Muscle of back (tissue), 13 donors: ENCODE measurements at places on chromosomes 13 and 19.
A peak's percentile ranks its signal among the peaks of the same experiment; 100 is the strongest.

- DNase-seq, result peak; percentile 70
These were observed 2494.9 kb upstream of the PCDH20 start for GRCh38 chr13:63910511-63910910.

GRCh38 chr19:4534836-4535658 lies at the start of gene PLIN5:
Gene PLIN5, minus strand, starts transcription at chr19:4535224. Its CDS starts 1,150 bp downstream, at chr19:4534074.
- peak; percentile 57 for DNase-seq

DNA sequence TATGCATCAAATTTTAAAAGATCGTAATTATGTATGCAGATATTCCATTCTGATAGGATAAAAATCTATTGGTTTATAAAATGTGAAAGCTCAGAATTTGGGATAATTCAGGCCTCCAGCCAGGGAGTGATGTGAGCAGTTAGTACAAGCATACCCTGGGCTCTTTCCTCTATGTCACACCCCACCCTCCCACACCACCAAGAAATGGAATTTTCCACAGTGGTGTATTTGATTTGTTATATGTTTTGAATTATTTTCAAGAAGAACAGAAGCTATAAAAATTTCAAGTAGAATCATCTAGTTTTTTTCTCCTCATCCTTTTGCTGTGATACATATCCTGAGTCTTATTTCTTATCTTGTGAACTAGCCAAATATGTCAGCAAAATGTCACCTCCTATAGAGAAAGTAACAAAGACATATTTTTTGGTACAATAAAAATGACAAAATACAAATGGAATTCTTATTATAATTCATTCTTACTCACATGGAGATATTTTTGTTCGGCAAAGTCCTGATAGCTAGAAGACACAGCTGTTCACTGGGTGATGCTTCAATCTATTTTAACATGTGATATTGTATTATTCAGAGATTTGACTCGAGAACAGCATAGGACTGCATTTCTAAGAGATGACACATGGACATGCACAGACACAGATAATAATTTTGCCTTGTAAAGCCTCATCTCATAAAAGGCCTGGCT lies 61.2 kb upstream of the FRY start:
- DNase-seq, result peak; percentile 24

DNA sequence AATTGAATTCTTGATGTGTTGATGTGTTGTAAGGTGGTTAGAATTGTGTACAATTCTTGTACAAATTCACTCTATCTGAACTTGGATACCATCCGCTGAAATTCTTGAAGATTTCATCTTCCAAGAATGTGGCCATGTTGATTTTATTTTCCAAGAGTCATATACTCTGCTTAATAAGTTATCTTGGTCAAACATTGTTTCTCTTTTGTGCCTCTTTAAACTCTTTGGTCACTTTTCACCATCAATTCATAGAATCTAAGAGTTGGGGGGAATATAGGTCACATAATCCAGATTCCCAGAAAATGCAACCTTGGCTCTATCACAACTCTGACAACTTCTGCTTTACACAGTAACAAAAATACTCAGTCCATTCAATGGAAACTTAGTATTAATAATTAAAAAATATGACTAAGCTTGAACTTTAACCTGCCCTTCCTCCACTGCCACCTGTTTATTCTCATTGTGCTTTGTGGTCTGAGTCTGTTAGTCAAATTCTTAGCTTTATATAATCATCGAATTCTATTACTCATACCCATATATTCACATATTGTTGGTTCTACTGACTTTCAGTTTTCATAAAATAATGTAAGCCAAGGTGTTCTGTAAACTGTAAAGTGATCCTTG lies 373.2 kb downstream of the LMO7 start:
- DNase-seq, result no peak

DNA sequence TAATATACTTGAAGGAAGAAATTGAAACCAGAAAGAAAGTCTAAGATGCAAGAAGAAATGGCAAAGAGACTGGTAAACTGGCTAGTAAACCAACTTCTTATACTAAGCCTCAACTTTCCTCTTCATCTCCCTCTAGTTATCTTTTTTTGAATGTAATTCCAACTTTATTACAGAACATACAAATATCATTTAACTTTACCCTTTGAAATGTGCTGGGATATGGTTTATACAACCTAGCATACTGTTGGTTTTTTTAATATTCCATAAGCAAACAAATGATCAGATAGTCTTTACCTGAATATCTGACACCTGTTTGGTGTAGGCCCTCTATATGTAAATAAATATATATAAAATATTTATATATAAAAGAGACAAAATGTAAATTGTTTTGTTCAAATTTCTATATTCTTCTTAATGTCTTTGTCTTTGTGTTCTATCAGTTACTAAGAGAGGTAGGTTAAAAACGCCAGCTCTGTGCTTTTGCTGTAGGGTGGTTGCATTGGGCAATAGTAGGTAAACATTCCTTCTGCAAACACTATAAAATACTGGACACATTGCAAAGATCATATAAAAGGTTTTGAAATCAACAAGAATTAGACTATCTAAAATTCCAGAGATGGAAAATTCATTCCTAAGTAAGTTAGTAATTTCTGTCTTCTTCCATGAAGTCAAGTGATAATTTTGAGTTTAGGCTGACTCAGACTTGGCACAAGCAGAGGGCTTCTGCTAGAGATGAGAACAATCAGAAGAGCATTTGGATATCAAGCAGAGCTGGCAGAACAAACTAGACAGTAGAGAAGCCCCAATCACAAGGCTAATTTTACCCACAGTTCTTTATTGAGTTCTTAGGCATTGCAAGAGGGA lies 383.3 kb downstream of the RFC3 start:
- DNase-seq, result no peak

DNA sequence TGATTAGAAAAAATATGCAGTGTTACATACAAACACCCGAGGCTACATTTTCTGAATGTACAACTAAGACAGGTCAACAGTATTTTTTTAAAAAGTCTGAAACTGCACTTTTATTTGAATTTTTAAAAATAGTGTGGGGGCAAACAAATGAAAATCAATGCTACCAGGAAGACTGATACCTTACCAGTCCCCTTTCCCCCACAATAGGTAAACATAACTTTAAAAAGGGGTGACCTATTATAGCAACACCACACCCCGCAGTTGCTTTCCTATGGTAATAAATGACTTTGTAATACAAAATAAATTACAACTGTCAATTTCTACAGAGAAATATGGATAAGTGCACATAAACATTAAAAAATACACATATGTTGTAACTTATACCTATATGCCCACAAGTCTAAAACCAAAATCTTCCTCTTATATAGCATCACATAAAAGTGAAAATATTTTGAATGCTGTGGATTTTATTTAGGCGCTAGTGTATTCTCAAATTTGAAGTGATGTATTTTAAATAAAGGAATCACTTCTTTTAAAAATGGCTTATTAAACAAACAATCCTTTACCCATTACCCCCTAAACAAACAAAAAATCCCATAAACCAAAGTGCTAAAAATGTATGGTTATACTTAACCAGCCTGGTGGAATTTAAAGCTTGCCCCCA lies 63.1 kb downstream of the KCNRG start:
- DNase-seq, result peak; percentile 43

DNA sequence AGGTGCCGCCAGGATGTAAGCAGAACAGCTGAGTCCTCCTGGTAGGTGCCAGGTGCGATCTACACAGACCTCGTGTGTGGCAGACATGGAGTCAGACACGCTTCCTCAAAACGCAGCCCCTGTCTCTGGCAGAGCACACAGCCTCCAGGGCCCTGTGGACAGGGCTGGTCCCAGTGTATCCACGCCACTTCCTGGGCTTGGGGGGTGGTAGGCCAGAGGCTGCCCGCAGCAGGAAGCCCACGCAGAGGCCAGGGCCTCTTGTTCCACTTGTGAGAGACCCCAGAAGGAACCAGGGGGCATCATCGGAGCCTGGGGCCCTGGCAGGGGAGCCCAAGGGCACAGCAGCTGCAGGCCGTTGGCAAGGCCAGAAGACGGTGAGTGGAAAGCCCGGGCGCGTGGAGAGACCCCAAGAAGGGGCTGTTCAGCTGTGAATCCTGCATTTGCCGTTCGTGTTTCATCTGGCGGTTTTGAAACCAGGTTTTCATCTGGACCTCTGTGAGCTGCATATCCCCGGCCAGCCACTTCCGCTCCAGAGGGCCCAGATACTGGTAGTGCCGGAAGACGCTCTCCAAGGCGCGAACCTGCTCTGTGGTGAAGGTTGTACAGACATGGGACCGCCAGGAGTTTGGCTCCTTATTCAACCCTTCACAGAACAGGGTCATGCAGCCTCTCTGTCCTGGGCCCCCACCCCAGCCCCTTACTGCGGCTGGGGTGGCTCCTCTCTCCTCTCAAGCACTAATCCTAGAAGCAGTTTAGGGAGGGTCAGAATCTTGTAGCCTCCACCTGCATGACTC lies 25.1 kb upstream of the SLITRK1 start:
- DNase-seq, result no peak

GRCh38 chr13:98792321-98792720 lies 39.8 kb upstream of the SLC15A1 start:
- DNase-seq, result no peak

GRCh38 chr19:51520728-51521127 lies 10.7 kb downstream of the SIGLEC6 start:
- DNase-seq, result no peak

- DNase-seq, result no peak
These were observed 49.0 kb upstream of the FRY start for GRCh38 chr13:31982540-31982939.

DNA sequence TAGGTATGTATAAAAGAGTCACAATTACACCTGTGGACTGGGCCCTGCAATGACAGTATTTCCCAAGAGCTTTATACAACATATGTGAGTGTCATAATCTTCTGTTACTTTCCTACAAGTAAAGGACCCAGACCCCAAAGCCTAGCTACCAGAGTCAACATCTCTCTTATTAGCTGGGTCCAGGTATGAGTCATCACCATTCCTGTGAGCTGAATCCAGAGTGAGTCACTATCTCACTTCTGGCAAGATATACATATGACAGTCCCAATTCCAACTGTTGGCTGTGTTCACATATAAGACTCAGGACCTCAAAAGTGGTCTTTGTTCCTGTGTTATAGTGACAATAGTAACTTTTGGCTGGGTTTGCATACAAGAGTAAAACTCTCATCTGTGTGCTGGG lies 46.7 kb downstream of the ZNF729 start:
- no peak for DNase-seq

DNA sequence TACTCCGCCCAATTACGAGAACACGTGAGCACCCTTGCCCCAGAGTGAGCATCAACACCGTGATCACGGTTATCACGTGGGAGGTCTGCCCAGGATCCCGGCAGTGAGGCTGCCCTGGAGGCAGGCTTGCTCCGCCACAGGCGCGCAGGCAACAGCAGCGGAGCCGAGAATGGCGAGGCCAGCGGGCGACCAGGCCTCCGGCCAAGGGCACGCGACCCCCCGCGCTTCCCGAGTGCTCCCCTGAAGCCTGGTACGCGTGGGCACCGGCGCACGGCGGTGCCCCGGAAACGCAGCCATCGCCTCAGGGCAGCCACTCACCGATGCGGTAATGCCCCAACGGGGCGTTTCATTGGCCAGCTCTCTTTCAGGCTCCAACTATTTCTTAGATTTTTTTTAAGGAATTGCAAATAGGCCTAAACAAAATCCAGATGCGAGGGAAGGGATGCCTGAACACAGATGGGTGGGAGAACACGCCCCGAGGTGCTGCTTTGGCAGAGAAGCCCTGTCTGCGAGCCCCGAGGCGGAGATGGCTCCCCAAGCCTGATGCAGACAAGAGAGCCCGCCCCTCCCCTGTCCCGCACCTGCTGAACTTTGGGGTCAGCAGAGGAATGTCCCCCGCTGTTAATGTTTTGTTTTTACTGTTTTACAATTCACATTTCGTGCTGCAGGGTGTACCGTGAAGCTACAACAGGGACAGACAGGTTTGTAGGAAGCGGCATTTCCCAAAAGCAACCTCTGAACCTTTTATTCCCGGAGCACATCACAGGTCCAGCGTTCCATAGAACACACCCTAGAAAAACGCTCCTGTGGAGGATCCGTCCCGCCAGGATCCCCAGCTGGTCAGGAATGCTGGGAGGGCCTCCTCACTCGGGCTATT lies 132.7 kb downstream of the ZDHHC20 start:
- DNase-seq, result peak; percentile 13

DNA sequence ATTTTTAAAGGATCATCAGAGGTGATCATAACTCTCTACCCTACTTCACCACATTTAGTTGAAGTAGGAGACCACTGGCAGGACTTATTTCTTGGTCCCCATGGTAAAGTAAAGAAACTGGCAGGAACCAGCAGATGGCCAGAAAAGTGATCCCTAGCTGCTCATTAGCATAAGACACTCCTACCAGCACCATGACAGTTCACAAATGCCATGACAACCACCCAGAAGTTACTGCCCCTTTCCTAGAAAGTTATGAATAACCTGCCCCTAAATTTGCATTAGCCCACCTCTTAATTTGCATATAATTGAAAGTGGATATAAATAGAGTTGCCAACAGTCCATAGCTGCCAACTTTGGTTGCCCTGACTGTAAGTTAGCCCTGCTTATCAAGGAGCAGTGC lies 18.4 kb upstream of the RUBCNL start:
- DNase-seq, result no peak

GRCh38 chr13:40494513-40494912 lies 171.9 kb downstream of the FOXO1 start:
- no peak for DNase-seq

GRCh38 chr13:108077284-108077683 lies 138.1 kb downstream of the LIG4 start:
- DNase-seq, result no peak

- no peak for DNase-seq
These were observed 28.3 kb downstream of the ZNF507 start for GRCh38 chr19:32373585-32374295.

DNA sequence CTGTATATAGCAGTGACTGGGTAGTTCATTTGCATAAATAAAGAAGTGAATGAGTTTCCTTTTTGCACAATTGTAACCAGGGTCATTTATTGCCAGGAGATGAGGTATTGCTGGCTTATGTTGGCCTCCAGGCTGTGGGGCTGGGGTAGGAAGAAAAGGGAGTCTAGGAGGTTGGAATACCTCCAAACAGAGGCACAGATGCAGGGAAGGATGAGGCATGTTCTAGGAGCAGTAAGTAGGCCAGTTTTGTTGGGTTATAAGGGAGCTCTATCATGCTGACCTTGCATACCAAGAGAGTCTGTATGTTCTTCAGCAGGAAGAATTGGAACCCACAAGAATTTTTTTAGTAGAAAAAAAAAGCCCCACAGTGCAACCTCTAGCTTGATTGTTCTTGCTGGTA lies 17.2 kb upstream of the CYSLTR2 start:
- DNase-seq, result no peak

DNA sequence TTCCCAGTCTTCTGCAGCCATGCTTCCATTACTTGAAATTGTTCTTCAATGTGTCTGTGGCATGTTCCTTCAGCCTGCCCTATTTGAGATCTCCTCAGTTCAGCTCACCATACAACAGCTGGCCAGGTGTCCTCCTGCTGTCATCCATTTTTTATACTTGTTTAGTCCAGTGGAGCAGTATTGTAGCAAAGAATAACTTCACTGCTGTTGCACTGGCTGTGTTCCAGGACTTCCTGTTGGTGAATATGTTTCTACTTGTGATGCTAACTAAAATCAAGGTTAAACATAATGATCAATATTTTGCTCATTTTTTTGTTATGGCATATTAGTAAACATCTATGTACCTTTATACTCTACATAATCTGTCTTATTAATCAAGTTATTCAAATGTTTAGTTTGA lies 1394.1 kb downstream of the PCDH9 start:
- no peak for DNase-seq
